ENCODE measurements at places on chromosomes 3 and 15.
A peak's percentile ranks its signal among the peaks of the same experiment; 100 is the strongest.

GRCh38 chr3:54243960-54244682 lies 121.8 kb downstream of the CACNA2D3 start:
- DNase-seq, result no peak

- peak; percentile 56 for DNase-seq
These were observed 24.9 kb downstream of the ZMAT3 start for GRCh38 chr3:179046497-179047353.

GRCh38 chr15:58380280-58380945 lies 51.4 kb upstream of the LIPC start:
- no peak for DNase-seq

DNA sequence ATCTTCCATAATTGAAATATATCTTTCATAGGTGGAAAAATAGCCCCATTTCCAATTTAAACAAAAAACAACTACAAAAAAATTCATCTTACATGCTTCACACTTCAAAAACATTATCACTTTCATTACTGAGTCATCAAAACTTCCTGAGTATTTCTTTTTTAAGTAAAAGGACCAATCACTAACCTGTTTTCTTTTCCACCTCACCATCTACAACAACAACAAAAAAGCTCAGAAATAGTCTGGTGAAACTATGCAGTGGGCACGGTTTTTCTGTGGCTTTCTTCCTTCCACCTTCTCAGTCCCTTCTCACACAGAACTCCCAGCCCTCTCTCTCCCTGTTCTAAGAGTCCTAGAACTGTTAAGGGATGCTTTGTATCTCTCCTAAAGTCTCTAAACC lies 20.3 kb upstream of the TNIK start:
- no peak for DNase-seq

DNA sequence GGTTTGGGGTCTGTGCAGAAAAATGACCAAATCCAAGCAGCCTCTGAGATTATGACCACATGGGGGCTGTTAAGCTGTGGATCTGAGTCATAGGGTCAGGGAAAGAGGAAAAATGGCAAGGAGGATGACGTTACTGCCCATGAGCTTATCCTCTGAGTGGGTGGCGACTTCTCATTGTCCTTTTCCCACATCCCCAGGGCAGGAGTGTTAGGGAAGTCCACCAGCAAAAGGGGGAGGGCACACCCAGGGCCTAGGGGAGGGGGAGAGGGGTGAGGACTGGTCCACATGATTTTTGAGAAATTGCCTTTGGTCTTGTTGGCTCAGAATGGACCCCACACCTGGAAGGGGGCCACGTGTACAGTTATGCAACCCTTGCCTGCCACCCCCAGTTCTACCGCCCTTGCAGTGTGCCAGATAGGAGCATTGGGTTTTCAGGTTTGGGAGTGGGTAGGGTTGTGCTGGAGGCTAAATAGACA lies 2.6 kb downstream of the CD276 start:
- DNase-seq, result no peak

- no peak for DNase-seq
These were observed 106.6 kb downstream of the SSR3 start for GRCh38 chr3:156448300-156448699.

GRCh38 chr15:55194256-55194655 lies 2.5 kb downstream of the RSL24D1 start:
- no peak for DNase-seq

DNA sequence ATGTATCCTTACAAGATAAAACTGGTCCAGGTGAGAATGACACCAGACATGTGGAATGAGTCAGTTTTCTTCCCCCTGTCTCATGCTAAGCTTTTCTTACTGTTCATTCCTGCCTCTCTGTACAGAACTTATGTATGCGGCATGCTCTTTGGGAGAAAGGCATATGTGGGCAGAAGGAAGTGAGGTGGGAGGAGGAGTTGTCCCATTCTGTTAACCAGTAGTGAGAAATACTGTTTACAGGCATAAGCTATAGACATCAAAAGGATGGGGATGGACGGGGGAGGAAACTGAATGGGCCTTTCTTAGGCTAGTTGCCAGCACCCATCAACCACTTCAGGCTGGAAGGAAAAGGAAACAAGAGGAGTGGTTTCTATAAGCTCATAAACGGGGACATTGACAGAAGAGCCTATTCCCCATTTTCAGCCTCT lies 143.6 kb upstream of the BHLHE40 start:
- peak; percentile 69 for DNase-seq

DNA sequence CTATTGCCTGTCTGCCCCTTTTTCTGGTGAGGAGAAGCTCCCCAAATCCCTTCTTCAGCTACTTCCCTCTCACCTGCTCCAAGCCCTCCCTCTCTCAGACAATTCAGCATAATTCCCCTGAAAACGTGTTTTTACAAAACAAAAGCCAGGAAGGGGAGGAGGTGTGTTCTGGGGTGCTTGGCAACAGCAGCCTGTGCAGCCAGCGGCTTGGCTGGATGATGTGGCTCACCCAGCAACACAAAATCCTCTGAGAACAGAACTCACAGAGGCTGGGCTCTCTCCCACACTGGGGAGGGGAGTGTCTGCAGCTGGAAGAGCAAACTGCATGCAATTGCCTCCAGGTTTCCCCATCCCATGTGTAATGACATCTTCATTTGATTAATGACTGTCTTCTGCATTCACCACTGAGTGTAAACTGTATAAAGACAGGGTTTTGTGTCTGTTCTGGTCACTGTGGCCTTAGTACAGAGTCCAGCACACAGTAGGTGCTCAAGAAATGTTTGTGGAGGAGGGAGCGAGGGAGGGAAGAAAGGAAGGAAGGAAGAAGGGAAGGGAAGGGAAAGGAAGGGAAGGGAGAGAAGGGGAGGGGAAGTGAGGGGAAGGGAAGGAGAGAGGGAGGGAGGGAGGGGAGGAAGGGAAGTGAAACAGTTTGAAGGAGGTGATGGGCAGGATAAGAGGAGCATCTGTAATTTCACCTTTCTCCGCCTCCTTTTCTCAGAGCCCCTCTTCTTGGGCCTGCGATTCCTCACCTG lies 70.1 kb upstream of the GLCE start:
- no peak for DNase-seq

DNA sequence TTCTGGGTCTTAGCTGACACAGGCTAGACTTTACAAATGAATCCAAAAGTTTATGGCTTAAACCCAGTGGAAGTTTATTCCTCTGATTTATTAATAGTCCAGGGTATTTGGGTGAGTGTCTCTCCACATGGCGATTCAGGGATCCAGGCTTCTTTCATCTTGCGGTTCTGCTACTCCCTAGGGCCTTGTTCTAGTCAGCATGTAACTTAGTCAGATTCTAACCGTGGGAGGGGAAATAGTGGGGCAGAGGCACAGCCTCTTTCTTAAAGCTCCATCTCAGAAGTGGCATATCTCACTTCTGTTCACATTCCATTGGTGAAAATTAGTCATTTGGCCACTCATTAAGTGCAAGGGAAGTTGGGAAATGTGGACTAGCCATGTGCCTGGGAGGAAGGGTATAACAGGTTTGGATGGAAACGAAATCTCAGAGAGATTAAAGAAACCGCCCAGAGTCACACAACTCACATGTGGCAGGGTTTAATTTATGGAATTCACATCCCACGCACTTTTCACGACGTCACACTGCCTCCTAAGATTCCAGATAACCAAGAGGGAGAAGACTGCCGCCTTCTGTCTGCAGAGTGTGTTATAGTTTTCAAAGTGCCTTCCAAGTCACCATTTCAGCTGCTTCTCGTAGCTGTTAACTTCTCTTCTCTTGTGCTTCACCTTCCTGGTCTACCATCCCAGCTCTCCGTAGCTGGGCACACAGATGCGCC lies 11.4 kb upstream of the RASGRF1 start:
- DNase-seq, result no peak

- DNase-seq, result peak; percentile 58
These were observed at the start of gene ONECUT1 for GRCh38 chr15:52790169-52790708. TSS of gene ONECUT1 (minus strand) at chr15:52790336. CDS start at chr15:52789884, 452 bp downstream.

DNA sequence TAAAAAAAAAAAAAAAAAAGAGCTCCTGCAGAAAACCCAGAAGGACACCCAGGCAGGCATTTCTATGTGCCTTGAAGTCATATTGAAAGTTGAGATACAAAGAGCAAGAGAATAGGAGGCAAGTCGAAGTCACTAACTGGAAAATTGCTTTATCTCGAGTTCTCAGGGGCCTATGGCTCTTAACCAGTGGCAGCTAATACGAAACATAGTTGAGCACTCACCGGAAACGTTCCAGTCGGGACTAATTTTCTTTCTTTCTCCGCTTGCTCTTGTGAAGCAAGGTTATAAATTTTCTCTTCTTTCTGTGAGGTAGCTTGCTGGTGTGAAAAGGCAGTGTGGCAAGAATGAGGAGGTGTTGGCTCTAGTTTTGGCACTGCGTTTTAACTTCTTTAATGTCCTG lies 181.5 kb downstream of the ADAMTS9 start:
- DNase-seq, result no peak

GRCh38 chr3:27127195-27127594 lies 242.0 kb downstream of the NEK10 start:
- DNase-seq, result peak; percentile 40

DNA sequence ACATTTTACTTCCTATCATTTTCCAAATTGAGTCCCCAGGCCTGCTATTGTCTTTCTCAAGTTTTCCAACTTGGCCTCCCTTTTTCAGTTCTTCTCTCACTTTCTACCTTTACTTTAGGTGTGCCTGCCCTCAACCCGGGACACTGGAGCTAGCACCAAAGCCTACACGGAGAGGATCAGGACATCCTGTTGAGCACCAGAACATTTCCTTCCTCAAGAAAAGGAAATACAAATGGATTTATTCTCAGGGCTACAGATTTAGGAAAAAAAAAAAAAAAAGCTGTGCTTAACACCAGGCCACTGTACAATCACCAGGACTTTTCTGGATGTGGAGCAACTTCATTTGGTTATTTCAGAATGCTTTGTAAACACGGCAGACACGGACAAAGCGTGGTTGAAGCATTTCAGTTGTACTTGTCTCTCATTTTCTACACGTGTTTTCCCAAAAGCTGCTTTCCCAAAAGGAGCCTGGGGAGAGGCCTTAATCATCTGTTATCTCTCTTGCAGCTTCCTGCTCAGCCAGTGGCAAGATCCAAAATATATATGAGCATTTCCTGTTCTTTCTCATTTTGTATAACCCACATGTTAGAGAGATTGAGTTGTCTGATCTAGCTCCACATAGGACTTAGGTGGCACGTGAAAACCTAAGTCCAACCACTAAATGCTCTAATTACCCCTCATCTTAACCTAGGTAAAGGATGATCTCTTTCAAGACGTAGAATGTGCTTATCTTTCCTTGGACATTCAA lies 15.5 kb upstream of the ATP1B3 start:
- DNase-seq, result no peak

DNA sequence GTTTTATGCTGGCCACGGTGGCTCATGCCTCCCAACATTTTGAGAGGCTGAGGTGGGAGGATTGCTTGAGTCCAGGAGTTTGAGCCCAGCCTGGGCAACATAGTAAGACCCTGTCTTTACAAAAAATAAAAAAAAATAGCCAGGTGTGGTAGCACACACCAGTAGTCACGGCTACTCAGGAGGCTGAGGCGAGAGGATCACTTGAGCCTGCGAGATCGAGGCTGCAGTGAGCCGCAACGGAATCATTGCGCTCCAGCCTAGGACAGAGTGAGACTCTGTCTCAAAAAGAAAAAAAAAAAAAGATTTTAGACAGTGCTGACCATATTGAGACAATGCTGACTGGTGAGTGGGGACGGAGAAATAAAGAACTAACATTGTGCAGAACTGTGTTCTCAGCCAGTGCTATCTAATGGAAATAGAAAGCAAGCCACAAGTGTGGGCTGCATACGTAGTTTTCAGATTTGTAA lies 67.2 kb downstream of the ST6GAL1 start:
- DNase-seq, result no peak

DNA sequence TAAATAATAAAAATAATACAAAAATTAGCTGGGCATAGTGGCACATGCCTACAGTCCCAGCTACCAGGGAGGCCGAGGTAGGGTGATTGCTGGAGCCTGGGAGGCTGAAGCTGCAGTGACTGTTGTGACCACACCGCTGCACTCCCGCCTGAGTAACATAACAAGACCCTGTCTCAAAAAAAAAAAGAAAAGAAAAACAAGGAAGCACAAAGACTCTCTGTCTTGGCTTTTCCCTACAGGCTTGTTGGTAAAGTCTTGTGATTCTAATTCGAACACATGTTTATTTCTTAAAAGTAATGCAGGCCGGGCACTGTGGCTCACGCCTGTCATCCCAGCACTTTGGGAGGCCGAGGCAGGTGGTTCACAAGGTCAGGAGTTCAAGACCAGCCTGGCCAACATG lies 60.1 kb downstream of the CAPN3 start:
- no peak for DNase-seq

GRCh38 chr3:13514639-13515435 lies 34.1 kb upstream of the FBLN2 start:
- no peak for DNase-seq

- DNase-seq, result no peak
These were observed 16.1 kb downstream of the HACL1 start for GRCh38 chr3:15585111-15585845.

Measured in NCI-H345 (cell line).